ENCODE measurements at places on chromosomes 16 and 17. TPM values are rescaled to one million over a fixed set of nuclear protein-coding genes. Genes with fewer than 3 reads are reported as not detected.
A peak's percentile ranks its signal among the peaks of the same experiment; 100 is the strongest.

The C16orf92 gene
- total RNA-seq, result not detected

The TMEM92 gene
- total RNA-seq, result not detected

The SSTR5 gene
- not detected for total RNA-seq

The USP7 gene
- 28.3 TPM for total RNA-seq

The ASIC2 gene
- total RNA-seq, result not detected

The KRT36 gene
- not detected for total RNA-seq

DNA sequence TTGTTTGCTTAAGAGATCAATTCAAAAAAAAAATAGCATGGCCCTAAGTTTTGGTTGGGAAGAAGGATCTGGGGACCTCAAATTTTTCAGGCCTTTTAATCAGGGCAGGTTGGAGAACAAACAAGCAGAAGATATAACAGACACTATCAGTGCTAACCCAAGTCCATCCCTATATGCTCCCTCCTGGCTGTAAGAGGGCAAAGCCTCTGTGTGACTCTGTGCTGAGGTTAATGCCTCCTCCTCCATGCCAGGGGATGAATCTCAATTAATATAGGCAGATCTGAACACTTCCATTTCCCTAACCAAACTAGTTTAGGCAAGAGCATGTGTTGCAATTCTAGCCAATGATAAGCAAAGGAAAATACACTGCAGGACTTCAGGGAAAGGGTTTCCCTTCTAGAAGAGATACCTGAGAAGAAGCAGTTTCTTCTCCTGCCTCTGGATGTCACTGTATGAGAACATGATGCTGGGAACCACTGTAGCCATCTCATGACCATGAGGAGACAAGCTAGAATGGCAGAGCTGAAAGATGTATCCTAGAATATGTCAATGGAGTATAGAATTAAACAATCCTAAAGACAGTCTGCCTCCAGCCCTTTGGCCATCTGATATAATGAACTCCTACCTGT lies 76.0 kb downstream of the CHD9NB start:
- peak; percentile 50 for DNase-seq
- no peak overlapping the region for H3K27ac ChIP-seq
- no peaks in the 10 kb centered on the region for H3K4me1 ChIP-seq
- no peaks in the 10 kb centered on the region for H3K36me3 ChIP-seq

- H3K27me3 ChIP-seq, result no peaks in the 10 kb centered on the region
- DNase-seq, result no peak
These were observed 27.5 kb downstream of the KIFC3 start for GRCh38 chr16:57774705-57775285.

- H3K36me3 ChIP-seq, result no peaks in the 10 kb centered on the region
- peak overlapping the region; percentile 79 for H3K4me3 ChIP-seq
- H3K27ac ChIP-seq, result peak overlapping the region; percentile 81
- peak; percentile 65 for DNase-seq
- H3K27me3 ChIP-seq, result no peaks in the 10 kb centered on the region
- H3K4me1 ChIP-seq, result peaks cover 4% of the 10 kb centered on the region
These were observed 674 bp downstream of the ZNF688 start for GRCh38 chr16:30570636-30571444.

- peak overlapping the region; percentile 42 for H3K27ac ChIP-seq
- no peaks in the 10 kb centered on the region for H3K27me3 ChIP-seq
- DNase-seq, result peak; percentile 22
- H3K4me1 ChIP-seq, result peaks cover 14% of the 10 kb centered on the region
These were observed 1.0 kb downstream of the FLOT2 start for GRCh38 chr17:28896491-28896883.

DNA sequence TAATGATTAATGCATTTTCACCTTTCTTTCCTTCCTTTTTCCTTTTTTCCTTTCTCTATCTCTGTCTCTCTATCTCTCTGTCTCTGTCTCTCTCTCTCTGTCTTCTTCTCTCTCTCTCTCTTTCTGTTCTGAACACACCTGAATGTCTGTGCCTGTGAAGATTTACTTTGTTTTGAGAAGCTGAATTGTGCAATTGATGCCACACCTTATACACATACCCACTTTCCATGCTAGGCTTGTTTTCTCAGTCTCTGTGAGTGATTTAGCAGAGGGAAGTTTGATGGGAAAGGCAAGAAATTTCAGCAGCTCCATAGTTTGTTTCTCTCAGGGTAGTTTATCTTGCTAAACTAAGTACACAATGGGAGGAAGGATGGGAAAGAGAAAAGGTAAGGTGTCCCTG lies 9.3 kb upstream of the CAPNS2 start:
- no peak overlapping the region for H3K27ac ChIP-seq
- no peak overlapping the region for H3K4me3 ChIP-seq
- H3K4me1 ChIP-seq, result peaks cover 47% of the 10 kb centered on the region
- no peaks in the 10 kb centered on the region for H3K27me3 ChIP-seq

DNA sequence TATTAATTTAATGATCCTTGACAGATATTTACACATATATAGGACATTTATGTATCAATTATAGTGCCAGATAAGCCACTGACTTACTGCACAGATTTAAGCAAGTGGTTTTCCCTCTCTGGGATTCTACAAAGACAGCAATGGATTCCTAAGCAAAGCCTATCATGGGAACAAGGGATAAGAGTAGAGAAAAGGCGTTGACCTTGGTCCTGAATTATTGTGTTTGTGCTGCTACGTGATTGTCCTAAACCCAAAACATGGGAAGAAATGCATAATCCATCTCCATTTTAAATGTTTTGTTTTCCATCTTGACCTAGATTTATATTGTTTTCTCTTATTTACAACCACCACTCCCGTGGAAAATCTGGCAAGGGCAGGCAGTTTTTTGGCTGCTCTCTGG lies 14.0 kb downstream of the SLFN11 start:
- H3K36me3 ChIP-seq, result peaks cover 55% of the 10 kb centered on the region
- H3K27me3 ChIP-seq, result no peaks in the 10 kb centered on the region
- H3K4me1 ChIP-seq, result no peaks in the 10 kb centered on the region
- no peak for DNase-seq
- H3K4me3 ChIP-seq, result no peak overlapping the region

- DNase-seq, result no peak
- H3K27ac ChIP-seq, result no peak overlapping the region
- H3K4me1 ChIP-seq, result peaks cover 22% of the 10 kb centered on the region
- no peaks in the 10 kb centered on the region for H3K27me3 ChIP-seq
- H3K36me3 ChIP-seq, result no peaks in the 10 kb centered on the region
- H3K4me3 ChIP-seq, result no peak overlapping the region
These were observed 103.7 kb downstream of the NOG start for GRCh38 chr17:56697190-56697589.

GRCh38 chr17:2405247-2405926 lies 4.5 kb upstream of the MNT start:
- peak overlapping the region; percentile 4 for H3K4me3 ChIP-seq
- peaks cover 50% of the 10 kb centered on the region for H3K4me1 ChIP-seq
- no peaks in the 10 kb centered on the region for H3K27me3 ChIP-seq

- no peaks in the 10 kb centered on the region for H3K36me3 ChIP-seq
- no peak overlapping the region for H3K4me3 ChIP-seq
- no peaks in the 10 kb centered on the region for H3K4me1 ChIP-seq
- peak; percentile 23 for DNase-seq
- H3K27ac ChIP-seq, result no peak overlapping the region
- H3K27me3 ChIP-seq, result no peaks in the 10 kb centered on the region
These were observed 10.3 kb downstream of the NT5M start for GRCh38 chr17:17313350-17313991.

DNA sequence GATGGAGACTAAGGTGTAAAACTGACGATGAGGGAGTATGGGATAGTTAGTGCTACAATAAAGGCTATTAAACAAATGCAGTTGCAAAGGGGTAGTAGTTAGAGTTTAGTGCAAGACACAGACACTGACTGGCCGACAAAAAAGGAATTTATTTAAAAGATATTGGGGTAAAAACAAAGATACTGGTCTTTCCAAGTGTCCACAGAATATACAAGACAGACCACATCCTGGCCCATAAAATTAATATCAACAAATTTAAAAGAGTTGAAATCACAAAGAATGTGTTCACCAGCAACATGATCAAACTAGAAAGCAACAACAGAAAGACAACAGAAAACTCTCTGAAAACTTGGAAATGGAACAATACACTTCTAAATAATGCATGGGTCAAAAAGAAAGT lies 54.7 kb downstream of the CFDP1 start:
- peaks cover 46% of the 10 kb centered on the region for H3K4me1 ChIP-seq
- peak overlapping the region; percentile 97 for H3K27ac ChIP-seq
- no peak for DNase-seq

- no peak overlapping the region for H3K27ac ChIP-seq
- H3K27me3 ChIP-seq, result peaks cover 15% of the 10 kb centered on the region
- H3K4me3 ChIP-seq, result no peak overlapping the region
These were observed 568.3 kb upstream of the ZFHX3 start for GRCh38 chr16:73616166-73616753.

DNA sequence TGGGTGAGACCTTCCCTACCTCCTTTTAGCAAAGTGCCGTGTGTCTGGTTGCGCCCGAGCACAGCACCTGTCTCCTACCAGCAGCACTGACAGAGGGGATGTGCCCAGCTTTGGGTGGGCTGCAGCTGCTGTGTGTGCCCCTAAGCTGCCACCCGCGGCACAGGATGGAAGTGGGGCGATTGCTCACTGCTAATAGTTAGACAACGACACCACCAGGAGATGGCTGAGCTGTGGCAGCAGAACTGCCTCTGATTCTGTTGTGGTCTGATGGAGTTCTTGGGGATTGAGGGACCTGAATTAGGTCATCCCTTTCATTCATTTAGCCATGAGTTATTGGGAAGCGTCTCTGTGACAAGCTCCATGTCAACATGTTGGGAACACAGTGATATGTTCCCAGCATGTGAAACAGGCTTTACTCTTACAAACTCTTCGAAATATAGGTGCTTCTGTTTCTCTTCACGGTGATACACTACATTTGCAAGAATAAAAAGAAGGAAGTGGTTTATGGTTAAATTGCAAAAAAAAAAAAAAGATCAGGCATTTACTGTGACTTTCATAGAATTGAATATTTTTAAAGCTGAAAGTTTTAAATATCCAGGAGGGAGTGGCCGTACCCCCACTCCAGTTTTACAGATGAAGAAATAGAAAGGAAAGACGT lies 184.4 kb downstream of the MAF start:
- no peak for DNase-seq
- H3K36me3 ChIP-seq, result no peaks in the 10 kb centered on the region
- no peak overlapping the region for H3K27ac ChIP-seq
- H3K4me1 ChIP-seq, result no peaks in the 10 kb centered on the region
- H3K27me3 ChIP-seq, result no peaks in the 10 kb centered on the region

DNA sequence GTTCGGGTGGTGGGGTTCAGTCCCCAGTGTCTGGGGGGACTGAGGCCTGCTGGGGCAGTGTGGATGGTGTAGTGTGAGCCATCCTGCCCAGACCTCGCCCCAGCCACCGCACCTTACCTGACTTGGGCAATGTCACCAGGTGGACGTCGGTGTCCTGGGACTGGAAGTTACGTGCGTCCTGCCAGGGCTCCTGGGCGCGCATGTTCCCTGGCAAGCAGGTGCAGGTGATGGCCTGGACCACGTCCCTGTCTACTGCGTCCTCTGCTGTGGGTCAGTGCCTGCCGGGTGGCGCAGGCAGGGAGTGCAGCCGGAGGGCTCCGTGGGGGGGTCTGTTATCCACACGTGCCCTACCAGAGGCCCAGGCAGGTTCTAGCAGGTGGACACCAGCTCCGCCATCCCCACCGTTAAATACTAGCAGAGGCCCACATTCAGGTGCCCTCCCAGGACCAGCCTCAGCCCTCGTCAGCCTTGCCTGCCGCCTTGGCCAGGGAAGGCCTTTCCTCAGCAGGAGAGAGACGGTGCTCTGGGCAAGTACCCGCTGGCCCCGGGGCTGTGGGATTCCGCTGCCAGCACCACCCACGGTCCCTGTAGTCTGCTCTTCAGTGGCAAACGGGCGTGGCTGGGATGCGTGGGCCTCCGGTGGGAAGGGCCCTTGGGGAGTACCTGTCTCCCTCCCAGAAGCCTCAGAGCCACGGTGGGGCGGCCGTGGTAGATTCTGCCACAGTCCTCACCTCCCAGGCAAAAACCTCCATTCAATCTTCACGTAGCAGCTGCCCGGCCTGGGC lies 8.1 kb upstream of the DPEP1 start:
- H3K4me3 ChIP-seq, result no peak overlapping the region
- peaks cover 14% of the 10 kb centered on the region for H3K4me1 ChIP-seq
- no peak for DNase-seq

DNA sequence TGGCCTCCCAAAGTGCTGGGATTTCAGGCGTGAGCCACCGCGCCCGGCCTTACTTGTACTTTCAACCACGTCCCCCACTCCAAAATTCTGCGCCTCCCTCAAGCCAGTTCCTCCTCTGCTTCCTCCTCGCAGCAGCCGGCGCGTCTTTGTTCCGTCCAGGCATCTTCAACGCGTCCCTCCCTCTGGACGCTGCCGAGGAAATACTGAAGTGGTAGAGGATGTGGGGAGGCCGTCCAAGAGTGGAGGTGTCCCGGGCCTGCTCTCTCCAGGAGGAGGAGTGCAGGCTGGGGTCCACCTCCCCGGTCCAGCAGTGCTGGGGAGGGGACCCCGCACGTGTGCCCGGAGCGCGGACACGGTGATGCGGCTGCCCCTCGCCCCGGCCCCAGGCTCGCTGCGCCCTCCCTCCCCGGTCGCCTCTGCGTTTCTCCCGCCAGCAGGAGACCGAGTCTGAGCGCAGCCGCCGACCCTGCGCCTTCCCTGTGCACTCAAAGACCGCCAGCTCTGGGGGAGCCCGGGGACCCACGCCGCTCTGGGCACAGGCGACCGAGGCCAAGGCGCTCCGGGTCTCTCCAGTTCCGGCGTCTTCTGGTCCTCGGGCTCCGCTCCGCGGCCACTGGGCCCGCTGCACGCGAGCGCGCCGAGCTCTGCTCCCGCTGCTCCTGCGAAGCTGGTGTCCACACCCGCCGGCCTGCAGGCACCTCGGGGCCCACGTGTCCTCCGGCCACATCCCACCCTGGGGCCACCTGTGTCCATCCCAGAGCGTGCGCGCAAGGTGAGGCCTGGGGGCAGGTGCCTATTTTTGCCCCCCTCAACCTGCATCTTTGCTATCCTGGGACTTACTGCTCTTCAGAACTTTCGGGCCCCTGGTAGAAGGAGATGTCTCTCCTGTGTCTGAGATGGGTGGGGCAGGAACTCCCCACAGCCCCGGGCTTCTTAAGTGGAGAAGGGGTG lies 31.7 kb downstream of the OSBPL7 start:
- no peaks in the 10 kb centered on the region for H3K36me3 ChIP-seq
- H3K27me3 ChIP-seq, result peaks cover 66% of the 10 kb centered on the region
- H3K27ac ChIP-seq, result no peak overlapping the region
- H3K4me1 ChIP-seq, result no peaks in the 10 kb centered on the region
- H3K4me3 ChIP-seq, result peak overlapping the region; percentile 55

DNA sequence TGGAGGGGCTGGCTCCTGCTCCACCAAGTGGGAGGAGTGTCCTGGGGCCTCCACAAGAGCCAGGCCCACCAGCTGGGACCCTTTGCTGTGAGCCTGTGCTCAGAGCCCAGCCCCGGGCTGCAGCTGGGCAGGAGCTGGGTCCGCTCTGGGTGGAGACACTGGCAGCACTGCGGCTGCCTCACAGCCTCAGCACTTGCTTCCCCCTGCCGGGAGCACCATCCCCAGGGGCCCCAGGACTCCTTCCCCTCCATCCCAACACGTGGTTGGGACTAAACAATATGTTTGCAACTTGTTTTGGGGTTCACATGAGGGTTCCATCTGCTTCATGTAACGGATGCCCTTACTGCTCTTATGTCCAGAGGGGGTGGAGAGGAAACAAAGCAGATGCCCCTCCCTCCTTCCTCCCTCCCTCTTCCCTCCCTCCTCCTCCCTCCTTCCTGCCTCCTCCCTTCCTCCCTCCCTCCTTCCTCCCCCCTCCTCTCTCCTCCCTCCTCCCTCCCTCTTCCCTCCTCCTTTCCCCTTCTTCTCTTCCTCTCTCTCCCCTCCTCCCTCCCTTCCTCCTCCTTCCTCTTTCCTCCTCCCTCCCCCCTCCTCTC lies 16.3 kb upstream of the CBFA2T3 start:
- no peaks in the 10 kb centered on the region for H3K4me1 ChIP-seq
- H3K36me3 ChIP-seq, result no peaks in the 10 kb centered on the region
- no peak for DNase-seq
- H3K4me3 ChIP-seq, result no peak overlapping the region
- peaks cover 21% of the 10 kb centered on the region for H3K27me3 ChIP-seq
- H3K27ac ChIP-seq, result no peak overlapping the region

- no peak overlapping the region for H3K4me3 ChIP-seq
- no peak overlapping the region for H3K27ac ChIP-seq
- no peaks in the 10 kb centered on the region for H3K4me1 ChIP-seq
These were observed 253.7 kb downstream of the TOX3 start for GRCh38 chr16:52293204-52293603.
